Umbilical cord (tissue), 2 donors: ENCODE measurements at places on chromosomes 7 and 10. TPM values are rescaled to one million over a fixed set of nuclear protein-coding genes. Genes with fewer than 3 reads are reported as not detected.

Gene CALML5
- not detected for total RNA-seq

Gene OR2A12
- total RNA-seq = 6.5 TPM

Gene NYAP1
- total RNA-seq = 3.6 TPM

Gene CLDN4
- 17.6 TPM for total RNA-seq

Gene BBS9
- 76.1 TPM for total RNA-seq

Gene CLIP2
- 45.0 TPM for total RNA-seq

Gene ANKRD7
- total RNA-seq = not detected

Gene HYAL4
- total RNA-seq = 2.6 TPM

Gene DPYSL4
- total RNA-seq = 1.2 TPM

Gene NAT16
- total RNA-seq = 1.2 TPM
